Inflammatory macrophage (primary cell): ENCODE measurements at places on chromosomes 3 and 15.

DNA sequence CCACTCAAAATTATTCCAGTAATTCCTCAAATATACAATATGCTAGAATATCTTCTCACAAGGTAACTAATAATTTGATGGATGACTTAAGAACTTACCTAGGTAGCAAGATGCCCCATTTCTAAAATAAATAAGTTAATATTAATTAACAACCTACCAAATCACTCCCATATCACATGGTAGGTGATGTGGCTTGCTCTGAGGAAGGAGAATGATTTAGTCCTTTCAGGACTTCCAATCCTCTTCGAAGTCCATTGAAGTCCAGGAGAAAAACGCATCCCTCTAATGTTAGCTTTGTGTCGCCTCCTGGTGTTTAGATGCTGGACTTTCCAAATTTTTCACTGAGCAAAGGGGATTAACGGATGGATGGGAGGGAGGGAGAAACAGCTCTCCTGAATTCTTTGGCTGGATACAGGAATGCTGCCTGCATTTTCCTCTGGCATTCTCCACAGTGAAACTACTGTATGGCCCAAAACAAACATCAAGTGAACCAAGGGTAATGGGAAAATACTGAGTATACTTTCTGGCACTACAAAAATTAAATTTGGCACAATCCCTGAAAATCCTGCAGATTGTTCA is 58.6 kb downstream of the PRICKLE2 start:
- DNase-seq, result no peak

- peak; percentile 65 for DNase-seq
Measured at GRCh38 chr3:172568701-172569100, 45.5 kb upstream of the TNFSF10 start.

DNA sequence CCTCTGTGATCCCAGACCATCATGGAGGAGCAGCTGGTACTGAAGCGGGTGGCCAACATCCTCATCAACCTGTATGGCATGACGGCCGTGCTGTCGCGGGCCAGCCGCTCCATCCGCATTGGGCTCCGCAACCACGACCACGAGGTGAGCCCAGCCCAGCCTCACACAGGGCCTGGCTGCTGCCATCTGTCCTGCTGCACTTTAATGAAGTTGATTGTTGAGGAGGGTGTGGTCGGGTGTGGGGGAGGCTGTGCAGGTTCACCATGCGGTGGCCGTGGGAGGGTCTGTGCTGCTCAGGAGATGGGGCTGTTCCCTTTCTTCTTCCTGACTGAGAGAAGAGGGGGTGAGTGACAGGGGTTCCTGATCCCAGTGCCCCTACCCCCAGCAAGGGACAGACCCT is 30.6 kb downstream of the ACAD9 start:
- DNase-seq, result no peak

DNA sequence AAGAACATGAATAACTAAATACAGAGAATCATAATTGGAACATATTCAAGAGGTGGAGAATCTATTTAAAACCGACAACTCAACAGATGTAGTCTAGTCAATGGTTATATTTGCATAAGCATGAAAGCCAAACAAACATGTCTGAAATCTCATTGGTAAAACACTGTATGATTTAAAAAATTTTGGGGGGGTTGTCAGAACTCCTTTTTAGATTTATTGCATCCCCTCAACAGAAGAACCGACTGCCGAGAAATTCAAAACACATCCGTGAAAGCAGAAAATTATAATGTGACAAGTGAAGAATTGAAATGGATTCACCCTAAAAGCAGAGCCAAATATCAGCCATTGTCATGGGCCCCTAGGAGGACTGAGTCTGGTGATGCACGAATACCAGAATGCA is 633.4 kb upstream of the KCNMB2 start:
- DNase-seq, result no peak

DNA sequence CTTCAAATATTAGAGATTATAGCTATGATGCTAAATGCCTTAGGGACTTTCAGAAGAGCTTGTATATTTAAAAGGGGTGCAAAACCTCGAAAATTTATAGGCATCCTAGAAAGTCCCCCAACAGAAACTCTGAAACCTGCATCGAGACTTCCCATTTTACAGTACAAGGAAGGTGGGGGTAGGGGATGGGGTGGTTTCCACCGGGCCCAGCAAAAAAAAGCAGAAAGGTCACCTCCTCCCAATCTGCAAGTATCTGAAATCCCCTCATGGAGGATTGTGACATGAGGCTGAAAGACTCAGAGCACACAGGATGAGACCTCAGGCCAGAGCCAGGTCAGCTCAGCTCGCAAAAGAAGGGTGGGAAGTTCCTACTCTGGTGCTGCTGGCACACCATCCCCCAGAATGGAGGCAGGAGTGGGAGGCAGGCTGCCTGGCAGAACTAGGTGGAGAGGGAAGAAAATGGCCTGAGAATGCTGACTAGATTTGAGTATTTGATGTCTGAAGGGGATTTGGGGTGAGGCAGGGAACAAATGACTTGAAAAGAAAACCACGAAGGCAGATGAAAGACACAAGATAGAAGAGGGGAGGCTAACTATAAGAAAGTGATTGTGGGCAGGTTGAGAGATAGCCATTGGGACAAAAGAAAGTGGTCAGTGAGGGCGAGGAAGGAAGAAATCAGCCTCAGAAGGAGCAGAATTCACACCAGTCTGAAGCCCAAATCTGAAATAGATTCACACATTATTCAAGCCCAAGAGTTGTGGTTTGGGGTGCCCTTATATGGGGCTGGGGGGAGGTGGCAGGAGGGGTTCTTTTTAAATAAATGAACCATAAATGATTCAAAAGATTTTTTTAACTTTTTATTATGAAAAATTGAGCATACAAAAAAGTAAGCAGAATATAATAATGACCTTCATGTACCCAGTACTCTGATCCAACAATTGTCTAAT is 22.5 kb upstream of the TSC22D2 start:
- DNase-seq, result peak; percentile 67

DNA sequence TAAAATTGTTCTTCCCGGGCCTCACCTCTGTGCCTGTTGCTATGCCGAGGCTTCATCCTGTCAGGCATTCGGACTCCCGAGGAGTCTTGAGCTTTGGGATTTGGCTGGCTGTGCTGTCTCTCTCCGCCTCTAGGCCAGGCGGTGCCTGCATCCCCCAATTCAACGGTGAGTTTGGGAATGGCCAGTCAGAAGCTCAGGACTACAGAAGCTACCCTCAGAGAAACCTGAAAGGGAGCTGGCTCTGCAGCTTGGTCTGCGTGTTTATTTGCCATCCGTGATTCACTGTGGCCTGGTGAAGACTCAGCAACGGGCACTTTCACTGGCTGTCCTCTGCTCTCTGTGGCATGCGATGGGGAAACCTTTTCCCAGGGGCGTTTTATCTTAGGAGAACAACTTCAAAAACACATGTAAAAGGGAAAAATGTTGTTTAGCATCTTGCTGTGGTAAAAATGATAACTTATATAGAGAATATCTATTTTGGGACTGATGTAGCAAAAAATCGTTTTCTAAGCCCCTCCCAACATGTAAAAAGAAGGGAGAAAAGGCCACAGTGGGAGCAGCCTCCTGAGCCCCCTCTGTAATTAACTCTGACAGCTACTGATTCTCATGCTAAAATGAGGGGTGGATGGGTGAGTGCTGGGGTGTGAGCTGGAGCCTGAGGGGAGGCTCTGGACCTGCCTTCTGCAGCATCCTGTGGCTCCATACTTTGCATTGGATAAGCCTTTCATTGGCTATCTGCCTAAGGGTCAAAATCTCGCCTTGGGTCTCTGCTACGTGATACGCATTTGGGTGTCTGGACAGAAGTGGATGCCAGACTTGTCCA is 103.4 kb upstream of the KLHL25 start:
- no peak for DNase-seq

- no peak for DNase-seq
Measured at GRCh38 chr15:95868450-95868849, 462.1 kb upstream of the NR2F2 start.

GRCh38 chr3:135514060-135514448 is 451.5 kb upstream of the PPP2R3A start:
- DNase-seq, result no peak

- no peak for DNase-seq
Measured at GRCh38 chr15:37682304-37682703, 252.1 kb upstream of the TMCO5A start.

- DNase-seq, result no peak
Measured at GRCh38 chr15:84855136-84855535, 29.3 kb upstream of the SLC28A1 start.

DNA sequence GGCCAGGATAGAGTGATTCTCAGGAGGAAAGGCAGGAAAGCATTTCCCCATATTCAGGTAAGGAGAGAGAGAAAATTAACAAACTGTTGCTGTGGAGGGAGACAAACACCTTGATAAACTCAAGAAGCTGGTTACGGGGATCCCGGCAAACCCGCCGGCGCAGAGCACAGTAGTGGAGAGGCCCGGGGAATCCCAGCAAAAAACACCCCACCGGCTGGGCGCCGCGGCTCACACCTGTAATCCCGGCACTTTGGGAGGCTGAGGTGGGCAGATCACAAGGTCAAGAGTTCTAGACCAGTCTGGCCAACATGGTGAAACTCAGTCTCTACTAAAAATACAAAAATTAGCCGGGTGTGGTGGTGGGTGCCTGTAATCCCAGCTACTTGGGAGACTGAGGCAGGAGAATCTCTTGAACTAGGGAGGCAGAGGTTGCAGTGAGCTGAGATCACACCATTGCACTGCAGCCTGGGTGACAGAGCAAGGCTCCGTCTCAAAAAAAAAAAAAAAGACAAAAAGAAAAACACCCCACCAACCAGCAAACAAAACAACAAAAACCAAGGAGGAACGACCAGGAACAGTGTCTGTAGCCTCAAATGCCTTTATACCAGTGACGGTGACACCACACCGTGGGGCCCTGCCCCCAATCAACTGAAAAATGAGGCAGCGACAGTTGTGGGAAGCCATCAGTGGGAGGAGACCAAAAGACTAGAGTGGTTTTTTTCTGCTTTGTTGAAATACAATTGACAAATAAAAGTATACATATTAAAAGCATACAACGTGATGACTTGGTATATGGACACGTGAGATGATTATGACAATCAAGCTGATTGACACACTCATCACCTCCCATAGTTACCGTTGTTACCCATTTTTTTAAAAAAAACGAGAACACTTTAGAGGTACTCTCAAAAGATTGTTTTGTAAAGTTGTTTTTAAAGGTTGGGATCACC is 40.2 kb upstream of the IDH2 start:
- peak; percentile 50 for DNase-seq

DNA sequence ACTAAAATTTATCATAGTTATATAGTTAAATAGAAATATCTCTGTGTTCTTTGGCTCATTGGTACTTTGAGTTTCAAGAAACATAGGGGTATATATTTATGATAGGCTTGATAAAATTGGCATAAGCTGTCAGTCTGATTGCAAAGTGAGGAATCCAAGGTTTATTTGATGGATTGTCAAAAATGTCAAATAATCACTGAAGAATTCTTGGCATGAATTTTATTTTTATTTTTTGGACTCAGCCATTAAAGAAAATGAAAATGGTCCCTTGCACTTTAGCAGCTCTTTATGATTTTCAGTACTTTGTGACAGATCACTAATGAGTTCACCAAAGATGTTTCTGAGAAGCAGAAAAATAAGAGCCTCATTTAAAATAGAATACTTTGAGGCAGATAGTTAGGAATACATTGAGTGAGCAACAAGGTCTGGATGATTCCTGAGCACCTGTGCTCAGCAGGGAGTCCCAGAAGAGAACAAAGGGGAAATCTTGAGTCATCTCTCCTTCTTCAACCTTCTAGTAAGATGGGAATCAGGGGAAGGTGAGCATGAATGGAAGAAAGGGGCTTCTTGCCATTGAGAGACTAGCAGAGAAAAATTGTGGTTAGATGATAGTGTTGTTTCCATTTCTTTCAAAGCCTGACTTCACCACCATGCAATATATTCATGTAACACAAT is 85.3 kb upstream of the VEPH1 start:
- no peak for DNase-seq
